H4 (cell line): ENCODE measurements at places on chromosomes 6 and 20. TPM values are rescaled to one million over a fixed set of nuclear protein-coding genes. Genes with fewer than 3 reads are reported as not detected.

TNNC2 gene
- total RNA-seq = not detected in 2 replicates

PEX3 gene
- 6.9 and 14.9 TPM in 2 replicates for total RNA-seq

- DNase-seq = no peak
These were observed 92.7 kb upstream of the CD93 start for GRCh38 chr20:23178806-23179205.

- DNase-seq = no peak
These were observed 16.2 kb downstream of the BNIP5 start for GRCh38 chr6:36320475-36320874.

DNA sequence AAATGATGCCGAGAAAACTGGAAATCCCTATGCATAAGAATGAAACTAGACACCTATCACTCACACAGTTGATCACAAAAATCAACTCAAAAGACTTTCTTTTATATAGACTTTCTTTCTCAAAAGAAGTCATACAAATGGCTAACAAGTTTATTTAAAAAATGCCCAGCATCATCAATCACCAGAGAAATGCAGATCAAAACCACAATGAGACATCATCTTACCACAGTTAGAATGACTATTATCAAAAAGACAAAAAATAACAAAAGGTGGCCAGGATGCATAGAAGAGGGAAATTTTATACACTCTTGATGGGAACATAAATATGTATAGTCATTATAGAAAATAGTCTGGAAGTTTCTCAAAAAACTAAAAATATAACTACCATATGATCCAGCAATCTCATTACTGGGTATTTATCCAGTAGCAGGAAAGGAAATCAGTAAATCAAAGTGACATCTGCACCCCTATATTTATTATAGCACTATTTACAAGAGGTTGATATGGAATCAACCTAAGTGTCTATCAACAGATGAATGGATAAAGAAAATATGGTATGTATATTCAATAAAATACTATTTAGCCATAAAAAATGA lies 3.4 kb upstream of the RNF217 start:
- DNase-seq = peak; percentile 56

- DNase-seq = no peak
These were observed 321.5 kb downstream of the LRFN2 start for GRCh38 chr6:40265615-40266014.

GRCh38 chr6:129774697-129775447 lies 64.9 kb upstream of the ARHGAP18 start:
- peak; percentile 62 for DNase-seq

GRCh38 chr6:20680697-20681165 lies 146.5 kb downstream of the CDKAL1 start:
- no peak for DNase-seq

- DNase-seq = no peak
These were observed 9.2 kb upstream of the ZBTB9 start for GRCh38 chr6:33445119-33445603.
